ENCODE measurements at places on chromosomes 6 and 20.

- DNase-seq, result no peak
These were observed 44.2 kb upstream of the PDE10A start for GRCh38 chr6:165707067-165707853.

- no peak for DNase-seq
These were observed 84.2 kb upstream of the FOXC1 start for GRCh38 chr6:1525364-1526038.

GRCh38 chr6:114638341-114638740, 295.5 kb upstream of the HS3ST5 start:
- DNase-seq, result no peak

- no peak for DNase-seq
These were observed 140.8 kb upstream of the RIMS1 start for GRCh38 chr6:71745525-71745924.

DNA sequence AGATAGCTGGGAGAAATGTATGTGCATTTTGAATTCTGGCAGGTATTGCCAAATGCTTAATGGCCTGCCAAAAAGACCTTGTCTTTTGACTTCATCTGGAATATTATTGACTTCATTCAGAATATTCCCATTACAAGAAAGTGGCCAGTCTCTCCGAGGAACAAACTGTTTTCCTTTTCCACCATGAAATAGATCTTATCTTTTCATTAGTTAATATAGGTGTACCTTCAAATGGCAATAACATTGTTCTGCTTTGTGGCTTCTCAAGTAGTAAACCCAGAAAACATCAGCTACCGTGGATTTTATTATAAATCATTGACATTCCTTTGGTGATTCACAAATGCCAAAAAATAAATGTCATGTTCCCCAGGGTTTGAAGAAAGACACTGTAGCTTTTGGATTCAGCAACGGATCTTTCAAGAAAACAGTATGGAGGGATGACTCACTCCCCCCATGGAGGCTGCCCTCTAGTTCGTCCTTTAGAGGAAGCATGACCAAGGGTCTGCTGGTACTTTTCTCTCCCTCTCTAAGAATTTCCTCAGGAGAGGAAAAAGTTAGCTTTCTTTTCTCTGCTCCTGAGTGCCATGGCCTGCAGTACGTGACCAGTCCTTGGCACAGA, 1.1 kb upstream of the RNF182 start:
- no peak for DNase-seq

DNA sequence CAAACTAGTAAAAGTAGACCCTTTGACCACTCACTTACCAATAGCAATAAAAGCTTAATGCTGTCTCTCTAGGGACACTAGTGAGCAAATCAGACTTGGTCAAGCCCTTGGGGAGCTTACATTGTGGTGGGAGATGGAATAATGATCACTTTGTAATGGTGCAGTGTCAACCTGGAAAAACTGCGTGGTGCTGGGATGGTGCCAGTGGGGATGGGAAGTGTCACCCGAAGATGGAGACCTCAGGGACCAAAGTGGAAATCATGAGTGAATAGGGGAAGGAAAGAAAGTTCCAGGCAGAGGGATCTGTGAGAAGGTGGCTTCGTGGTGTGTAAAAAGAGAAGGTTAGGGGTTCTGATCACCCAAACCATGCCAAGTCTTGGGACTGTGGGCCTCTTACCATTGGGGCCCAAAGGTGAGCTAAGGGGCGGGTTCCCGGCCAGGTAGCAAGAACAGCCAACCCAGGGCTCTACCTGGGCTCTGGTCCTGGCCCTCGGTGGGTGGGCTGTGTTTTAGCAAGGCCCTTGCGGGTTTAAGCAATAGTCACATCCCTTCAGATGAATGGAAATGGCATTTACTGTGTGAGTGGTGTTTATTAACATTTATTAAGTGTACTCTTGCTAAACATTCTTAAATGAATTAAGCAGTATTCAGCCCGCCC, 15.5 kb downstream of the DYNLRB1 start:
- no peak for DNase-seq

- DNase-seq, result no peak
These were observed 114.5 kb downstream of the RNF144B start for GRCh38 chr6:18501663-18502013.

- no peak for DNase-seq
These were observed 13.1 kb upstream of the SAYSD1 start for GRCh38 chr6:39128106-39128505.

DNA sequence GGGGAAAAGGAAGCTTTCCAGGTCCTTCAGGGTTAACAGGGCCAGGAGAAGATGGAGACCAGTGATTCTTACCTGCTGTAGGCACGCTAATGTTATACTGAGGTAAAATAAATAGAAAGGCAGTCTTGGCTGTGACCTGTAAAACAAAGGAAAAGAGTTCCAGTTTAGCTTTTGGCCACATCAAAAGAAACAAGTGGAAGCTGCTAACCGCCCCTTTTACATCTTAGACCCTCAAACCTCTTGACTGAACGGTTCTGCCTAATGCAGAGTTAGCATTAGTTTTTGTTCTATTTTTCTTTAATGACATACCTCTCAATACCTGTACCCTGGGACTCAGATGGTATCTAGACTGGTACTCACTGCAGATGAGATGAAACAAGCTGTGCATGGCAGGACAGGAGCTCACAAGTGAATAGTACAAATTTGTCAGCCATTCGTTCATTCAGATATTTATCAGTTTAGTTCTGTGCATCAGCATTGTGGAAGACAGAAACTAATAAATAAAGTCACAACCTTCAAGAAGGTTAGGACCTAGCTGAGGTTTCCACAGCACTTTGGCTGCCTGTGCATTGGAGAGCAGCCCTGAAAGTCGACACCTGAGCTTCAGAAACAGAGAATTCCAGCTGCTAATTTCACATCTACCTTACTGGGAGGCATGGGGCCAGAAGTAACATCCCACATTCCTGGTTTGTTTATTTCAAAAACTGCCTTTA, 41.0 kb downstream of the TRAM2 start:
- no peak for DNase-seq

DNA sequence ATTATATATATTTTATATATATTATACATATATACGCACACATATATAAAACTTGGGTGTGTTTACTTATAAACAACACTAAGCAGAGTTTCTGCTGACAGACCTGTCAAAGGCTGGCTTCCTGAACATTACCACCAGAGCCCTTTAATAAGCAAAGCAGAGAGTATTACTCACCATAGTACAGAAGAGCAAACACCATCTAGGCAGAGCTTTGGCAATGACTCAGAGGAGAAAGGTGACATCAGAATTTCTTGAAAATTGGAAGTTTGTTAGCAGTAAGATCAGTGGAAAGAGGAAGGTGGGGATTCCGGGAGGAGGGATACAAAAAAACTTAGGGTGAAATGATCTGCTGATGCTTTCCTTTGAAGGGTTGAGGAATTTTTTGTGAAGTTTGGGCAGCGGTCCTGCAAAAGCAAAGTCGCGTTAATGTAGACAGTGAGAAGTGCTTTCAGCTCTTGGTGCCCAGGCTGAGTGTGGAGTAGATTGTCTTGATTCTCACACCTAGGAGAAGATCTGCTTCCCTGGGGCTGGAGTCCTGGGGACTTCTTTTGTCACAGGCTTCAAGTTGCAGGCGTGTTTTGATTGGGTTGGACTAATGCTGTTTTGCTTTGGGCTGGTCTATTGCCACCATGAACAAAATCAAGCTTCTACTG, 109.6 kb upstream of the BACH2 start:
- DNase-seq, result no peak

- DNase-seq, result no peak
These were observed 767.9 kb upstream of the DEFB115 start for GRCh38 chr20:30489614-30490003.

DNA sequence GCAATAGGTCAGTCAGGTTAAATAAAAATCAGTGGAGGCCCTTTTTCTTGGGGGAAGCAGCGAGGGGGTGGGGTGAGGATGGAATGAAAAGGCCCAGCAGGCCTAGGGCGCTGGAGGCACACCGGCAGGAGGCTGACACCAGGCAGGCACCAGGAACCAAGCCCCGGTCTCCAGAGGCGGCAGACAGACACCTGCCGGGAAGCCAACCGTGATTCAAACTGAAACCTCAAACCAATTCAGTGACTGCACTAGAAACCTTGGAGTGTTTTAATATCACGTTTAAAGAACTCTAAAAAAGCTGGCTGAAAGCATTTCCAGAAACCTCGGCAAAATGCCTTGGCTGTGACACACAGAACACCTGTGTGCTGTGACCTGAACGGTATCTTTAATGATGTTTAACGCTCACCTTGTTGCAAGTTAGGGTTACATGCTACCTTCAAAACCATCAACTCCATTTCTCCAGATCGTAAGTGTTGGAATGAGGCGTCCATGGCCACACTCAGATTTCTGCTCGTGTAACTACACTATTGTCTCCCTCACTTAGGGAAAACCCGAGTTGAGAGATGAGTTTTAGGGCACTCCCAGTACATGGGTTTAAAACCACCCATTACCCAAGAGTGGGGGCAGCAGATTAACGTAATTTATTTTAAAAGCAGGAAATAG, 27.2 kb downstream of the DIDO1 start:
- DNase-seq, result no peak

- no peak for DNase-seq
These were observed 107.9 kb upstream of the PLEKHG1 start for GRCh38 chr6:150491811-150492172.

- no peak for DNase-seq
These were observed 76.8 kb upstream of the DUSP22 start for GRCh38 chr6:215335-216034.

DNA sequence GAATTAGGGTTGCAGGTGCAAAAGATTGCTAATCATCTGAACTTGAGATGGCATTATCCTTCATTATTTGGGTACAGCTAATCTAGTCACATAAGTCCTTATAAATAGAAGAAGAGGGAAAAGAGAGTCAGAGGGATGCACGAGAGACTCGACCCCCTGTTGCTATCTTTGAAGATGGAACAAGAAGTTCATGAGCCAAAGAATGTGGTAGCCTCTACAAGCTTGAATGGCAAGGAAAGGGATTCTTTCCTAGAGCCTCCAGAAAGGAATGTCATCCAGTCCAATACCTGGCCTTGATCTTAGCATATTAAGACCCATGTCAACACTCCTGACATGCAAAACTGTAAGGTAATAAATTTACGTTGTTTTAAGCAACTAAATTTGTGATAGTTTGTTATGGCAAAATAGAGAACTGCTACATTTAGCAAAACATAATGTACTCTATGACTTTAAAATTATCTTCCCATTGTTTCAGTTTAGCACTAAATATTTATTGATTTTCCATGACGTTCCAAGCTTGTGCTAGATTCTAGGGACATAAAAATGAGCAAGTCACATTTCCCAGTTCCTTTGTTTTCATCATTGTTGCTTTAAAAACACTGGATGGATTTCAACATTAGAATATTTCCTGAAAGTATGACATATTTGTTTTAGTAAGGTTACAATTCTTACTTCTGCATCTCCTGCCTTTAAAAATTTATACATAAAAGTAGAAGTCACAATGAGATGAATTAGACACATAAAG, 12.7 kb downstream of the MANEA start:
- DNase-seq, result no peak

DNA sequence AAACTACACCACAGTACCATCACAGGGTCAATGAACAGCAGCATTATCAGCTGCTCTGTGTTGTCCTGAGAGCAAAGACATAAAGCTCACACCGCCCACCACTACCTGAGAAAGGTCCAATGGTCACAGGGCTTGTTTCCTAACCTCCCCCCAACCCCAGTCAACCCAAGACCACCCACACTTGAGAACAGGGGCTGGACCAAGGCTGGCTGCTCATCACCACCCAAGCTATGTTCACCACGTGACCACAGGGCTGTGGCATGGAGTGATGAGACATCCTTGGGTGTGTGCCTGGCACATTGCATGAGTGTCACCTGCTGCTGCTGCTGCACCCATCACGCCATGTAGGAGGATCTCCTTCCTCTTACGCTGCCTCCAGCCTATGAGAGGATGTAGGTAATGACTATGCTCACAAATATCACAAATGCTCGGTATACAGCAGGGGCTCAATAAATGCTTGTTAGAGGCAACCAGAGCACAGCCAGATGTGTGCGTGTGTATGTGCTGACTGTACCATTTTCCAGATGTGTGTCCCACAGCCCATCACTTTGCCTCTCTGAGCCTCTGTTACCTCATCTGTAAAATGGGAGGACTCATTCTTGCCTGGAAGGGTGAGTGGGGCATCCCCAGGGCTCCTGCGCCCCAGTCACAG, 23.3 kb upstream of the SIRPA start:
- DNase-seq, result no peak

- no peak for DNase-seq
These were observed 140.1 kb downstream of the REV3L start for GRCh38 chr6:111342913-111343312.

GRCh38 chr6:35258858-35259193, 709 bp upstream of the ZNF76 start:
- DNase-seq, result no peak

GRCh38 chr6:126682440-126682839, 342.5 kb downstream of the CENPW start:
- DNase-seq, result no peak

DNA sequence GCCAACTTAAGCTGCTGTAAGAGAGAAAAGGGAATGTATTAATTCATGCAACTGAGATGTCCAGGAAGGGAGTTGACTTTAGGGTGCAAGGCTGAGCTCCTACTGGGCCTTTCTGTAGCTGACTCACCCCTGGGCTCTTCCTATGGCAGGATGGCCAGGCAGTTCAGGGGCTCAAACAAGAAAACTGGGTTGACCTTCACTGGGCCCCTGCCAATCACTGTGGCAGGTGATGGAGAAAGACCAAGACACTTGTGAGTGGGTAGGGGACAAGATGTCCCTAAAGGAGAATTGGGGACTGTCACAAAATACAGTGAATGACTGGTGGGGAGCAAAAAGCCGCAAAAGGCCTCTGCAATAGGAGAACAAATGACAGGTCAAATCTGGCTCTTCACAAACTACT, 21.5 kb upstream of the RALGAPA2 start:
- DNase-seq, result no peak

DNA sequence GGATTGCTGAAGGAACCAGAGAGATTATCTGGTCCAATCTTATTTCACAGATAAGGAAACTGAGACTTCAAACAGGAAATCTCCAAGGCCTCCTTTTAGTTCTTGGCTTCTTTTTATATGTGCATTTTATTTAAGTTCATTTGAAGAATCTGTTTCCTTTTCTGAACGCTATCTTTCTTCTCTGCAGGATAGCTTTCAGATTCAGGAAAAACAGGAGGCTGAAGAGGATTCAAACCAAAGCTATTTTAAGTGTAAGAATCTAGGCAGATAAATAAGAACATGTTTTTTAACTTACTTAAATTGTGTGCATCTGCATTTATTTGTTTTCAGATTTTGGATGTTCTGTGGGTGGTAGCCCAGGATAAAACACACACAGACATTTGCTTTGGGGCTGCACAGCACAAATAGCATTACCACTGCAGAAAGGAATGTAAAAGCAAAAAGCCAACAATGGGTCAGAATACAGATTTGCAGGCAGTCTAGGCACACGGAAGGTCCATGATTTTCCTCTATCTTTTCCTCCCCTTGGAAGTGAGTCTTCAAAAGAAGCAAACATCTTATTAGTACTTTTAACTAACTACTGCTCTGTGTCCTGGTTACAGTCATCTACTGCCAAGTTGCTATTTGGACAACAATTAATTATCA, 188.8 kb upstream of the TBX18 start:
- no peak for DNase-seq

Data from liver (tissue), 10 donors.